ENCODE measurements at places on chromosomes 12 and 14.

DNA sequence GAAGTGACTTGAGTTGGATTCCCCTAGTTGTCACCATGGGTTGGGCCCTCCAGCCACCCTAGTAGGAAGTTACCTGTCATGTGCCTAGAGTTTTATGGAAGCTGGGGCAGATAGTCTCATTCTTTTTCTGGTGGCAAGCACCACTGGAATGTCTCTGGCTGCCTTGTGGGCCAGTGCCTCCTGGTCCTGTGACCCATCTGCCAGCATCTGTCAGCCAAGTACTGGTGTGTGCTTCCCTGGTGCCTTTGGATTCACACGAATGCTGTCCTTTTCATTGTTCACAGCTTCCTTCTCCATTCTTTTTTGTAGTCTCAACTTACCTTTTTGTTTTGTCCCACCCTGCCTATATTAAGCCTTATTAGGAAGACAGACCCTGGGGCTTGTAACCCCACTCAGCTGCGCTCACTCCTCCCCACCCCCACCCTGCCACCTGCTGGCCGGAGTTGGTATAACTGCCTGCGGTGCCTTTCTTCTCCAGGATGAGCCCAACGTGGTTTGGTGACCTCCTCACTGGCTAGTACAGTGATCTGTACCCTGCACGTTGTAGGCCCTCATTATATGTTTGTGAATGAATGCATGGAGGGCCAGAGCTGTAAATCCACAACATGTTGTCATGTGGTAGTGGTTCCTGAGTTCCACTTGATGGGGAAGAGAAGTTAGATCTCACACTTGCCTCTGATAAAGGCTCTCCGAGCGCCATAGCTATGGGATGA lies 125.7 kb downstream of the TSPAN9 start:
- DNase-seq, result no peak

GRCh38 chr14:89851106-89851505 lies 103.4 kb downstream of the EFCAB11 start:
- peak; percentile 8 for DNase-seq

GRCh38 chr12:27464220-27464554 lies 17.7 kb downstream of the SMCO2 start:
- DNase-seq, result no peak

DNA sequence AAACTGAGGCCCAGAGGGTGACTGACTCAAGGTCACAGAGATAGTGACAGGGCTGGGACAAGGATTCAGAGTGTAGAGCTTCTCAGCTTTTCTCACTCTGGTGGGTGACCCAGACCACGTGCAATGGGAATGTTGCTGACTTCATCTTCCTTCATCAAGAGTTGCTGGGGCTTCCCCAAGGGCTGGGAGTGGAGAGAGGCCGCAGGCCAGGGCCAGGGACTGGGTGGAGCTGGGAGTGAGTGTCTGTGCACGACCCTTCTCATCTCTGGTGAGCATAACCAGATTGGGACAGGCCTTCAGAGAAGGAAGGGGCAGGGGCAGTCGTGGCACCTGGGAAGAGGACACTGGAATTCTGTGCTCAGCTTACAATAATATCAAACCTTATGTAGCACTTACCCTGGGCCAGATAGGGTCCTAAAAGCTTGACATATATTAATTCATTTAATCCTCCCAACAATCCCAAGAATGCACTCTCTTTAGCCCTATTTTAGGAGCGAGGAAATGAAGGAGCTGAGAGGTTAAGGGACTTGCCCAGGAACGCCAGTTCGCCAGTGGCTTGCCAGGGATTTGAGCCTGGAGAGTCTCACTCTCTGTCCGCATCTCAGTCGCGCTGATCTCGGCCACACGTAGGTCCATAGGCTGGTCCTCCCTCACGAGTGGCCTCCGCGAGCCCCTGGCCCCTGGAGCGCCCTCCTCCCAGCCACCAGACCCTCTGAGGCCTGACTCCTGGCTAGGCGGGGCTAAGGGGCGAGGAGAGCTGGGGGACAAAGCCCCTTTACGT lies 15.8 kb downstream of the KRT18 start:
- no peak for DNase-seq

GRCh38 chr14:104342435-104343293 lies 204.3 kb downstream of the KIF26A start:
- DNase-seq, result no peak

DNA sequence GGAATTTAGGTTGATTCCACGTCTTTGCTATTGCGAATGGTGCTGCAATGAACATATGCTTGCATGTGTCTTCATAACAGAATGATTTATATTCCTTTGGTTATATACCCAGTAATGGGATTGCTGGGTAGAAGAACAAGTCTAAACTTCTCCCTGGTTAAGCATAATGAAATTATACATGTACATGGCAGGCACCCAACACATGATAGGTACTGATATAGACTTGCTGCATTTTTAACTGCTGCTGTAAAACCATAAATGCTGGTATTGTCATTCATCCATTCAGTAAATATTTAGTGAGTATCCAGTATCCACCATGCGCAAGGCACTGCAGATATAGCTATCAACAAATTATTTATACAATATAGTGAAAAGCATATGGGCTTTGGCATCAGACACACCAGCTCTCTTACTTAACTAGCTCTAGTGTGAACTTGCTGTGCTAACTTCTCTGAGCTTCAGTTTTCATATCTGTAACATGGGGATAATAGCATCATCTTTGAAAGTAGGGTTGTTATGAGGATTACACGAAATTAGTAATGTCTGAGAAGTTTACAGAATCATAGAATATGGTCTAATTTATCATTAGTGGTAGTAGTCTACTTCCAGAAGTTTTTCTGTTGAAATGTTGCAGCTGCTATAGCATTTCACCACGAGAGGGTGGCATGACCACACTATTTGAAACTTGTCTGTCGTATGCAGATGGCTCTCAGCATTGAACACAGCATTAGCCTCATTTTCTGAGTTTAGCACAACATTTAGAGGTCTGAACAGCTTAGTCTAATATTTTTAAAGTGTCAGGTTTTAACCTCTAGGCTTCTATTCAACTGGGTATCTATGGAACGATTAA lies 32.0 kb upstream of the SEL1L start:
- DNase-seq, result no peak

- no peak for DNase-seq
Observed at GRCh38 chr14:57884175-57884574, 18.3 kb upstream of the SLC35F4 start.

DNA sequence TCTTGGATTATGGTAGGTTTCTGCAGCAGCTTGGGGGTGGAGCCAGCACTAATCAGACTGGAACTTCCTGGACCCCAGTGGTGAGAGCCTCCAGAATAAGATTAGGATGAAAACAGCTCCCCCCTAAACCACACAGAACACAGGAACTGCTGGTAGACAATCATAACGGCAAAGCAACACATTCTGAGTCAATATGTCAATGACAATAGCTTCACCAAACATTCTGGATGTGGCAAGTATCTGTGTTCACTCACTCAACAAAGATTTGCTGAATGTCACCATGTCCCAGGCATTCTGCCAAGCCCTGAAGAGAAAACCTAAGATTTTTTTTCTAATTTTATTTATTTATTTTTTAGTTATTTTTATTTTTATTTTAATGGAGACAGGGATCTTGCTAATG lies 65.2 kb downstream of the LRRC74A start:
- DNase-seq, result no peak

- no peak for DNase-seq
Observed at GRCh38 chr12:124814741-124815613, 48.7 kb downstream of the SCARB1 start.

- DNase-seq, result no peak
Observed at GRCh38 chr14:24892497-24893051, 157.4 kb downstream of the STXBP6 start.

DNA sequence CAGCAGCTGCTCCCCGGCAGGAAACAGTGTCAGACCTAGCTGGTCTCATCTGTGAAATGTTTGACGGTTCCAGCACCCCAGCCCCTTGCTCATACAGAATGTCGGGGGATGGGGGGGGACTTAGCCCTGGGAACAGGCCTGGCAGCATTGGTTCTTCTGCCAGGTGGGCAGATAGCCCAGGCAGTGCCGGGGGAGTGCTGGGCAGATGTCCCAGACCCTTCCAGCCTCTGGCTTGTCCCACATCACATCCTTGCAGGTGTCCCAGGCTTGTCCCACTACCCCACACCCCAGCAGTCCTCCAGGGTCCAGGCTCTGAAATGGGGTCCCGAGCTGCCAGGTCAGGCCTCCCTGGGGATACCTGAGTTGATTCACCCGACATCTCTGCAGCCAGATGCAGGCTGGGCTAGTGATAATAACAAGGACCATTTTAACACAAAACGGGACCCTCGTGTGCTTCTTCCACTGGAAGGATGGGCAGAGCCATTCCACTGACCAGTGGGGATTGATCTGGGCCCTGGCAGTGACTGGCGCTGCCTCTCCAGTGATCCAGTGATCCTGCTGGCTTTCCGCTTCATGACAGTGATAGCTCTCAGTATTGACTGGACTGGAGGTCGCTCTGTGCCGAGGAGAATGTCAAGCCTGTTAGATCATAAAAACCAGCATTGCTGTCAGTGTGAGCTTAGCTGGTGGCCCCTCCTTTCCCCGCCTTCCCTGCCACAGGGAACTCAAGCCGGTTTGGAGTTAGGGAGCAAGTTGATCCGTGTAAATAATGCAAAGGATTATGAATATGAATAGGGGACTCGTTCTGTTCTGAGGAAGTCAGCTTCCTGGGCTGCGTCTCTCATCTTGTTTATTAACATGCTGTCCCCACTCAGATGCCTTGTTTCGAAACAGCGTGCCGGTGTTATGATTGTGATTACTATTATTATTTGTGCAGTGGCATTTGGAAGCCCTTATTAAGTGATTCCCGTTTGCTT lies 180.6 kb downstream of the AACS start:
- DNase-seq, result no peak

- no peak for DNase-seq
Observed at GRCh38 chr12:7129287-7129871, 690 bp upstream of the RBP5 start.

GRCh38 chr14:94918896-94919295 lies 149.0 kb upstream of the GSC start:
- DNase-seq, result no peak

DNA sequence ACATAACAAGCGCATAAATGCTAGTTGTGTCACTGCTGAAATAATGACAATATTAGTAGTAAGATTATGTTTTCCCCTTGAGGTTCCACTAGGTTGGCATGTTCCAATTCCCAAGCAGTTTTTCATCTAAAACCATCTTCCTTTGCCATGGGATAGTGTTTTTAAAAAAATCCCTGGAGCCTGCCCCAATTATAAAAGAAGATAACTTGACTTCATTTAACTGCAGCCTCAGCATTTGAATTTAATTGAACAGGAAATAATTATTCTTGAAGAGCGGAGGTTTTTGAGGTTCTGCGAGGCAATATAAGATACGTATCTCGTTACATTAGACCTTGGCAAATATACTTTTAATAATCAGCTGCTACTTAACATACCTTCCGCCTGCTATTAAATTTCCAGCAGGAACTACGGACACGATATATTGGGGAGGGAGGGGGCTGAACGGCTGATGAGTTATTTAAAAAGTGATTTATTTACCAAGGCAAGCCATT lies 65.2 kb upstream of the HSPB8 start:
- DNase-seq, result no peak

DNA sequence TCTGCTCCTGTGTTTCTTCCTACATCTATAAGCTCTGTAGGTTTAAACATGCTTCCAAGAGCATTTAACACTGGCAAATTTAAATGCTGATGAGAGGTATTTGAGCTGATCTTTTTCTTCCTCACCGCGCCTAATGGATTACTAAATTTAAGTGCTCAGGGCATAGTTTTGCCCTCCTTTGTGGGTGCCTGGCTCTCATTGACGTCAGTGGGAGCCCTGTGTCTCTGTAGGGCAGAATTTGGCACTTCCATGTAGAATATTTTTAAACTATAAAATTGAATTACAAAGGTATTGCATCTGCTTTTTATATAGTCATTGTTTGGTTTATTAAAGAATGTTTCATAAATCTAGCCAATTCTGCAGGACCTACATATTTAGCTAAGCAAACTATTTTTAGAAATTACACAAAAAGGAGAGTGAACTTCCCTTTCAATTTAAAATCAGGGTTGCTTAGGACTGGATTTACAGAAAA lies 444.8 kb downstream of the AEBP2 start:
- DNase-seq, result no peak

DNA sequence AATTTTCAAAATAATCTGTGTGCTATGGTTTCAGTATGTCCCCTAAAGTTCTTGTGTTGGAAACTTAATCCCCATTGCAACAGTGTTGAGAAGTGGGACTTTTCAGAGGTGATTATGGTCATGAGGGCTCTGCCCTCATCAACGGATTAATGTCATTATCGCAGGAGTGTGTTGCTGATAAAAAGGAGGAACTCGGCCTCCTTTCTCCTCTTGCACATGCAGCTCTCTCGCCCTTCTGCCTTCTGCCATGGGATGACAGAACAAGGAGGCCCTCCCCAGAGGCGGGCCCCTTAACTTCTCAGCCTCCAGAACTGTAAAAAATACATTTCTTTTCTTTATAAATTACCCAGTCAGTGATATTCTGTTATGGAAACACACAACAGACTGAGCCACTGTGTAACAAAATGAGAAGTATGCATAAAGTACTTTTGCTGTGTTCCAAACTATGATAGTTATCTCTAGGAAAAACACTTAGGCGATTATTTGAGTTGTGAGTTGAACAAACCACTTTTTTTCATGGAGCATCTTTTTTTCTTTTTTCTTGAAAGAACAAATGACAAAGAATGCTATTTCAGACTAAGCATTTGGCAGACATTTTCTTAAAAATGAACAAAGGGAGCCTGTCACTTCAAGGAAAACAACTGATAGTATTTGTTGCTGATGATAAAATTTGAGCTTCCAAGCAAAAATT lies 134.8 kb upstream of the FUT8 start:
- no peak for DNase-seq

GRCh38 chr14:71319666-71320065 lies 412.4 kb downstream of the PCNX1 start:
- no peak for DNase-seq

GRCh38 chr12:80622271-80622670 lies 85.2 kb upstream of the MYF6 start:
- no peak for DNase-seq
